ENCODE measurements at places on chromosomes 12 and 14.

GRCh38 chr14:64178814-64179213, 115.4 kb downstream of the ESR2 start:
- no peak for DNase-seq

GRCh38 chr14:21913759-21914158, 240.1 kb upstream of the OR4E1 start:
- peak; percentile 33 for DNase-seq

GRCh38 chr12:114666746-114667668, 17.0 kb downstream of the TBX3 start:
- DNase-seq: no peak

- no peak for DNase-seq
Observed at GRCh38 chr12:113854385-113855142, 111.6 kb downstream of the RBM19 start.

GRCh38 chr12:46184798-46185595, 83.8 kb downstream of the SLC38A1 start:
- DNase-seq: no peak

GRCh38 chr14:36301159-36301558, 19.3 kb downstream of the MBIP start:
- DNase-seq: no peak

DNA sequence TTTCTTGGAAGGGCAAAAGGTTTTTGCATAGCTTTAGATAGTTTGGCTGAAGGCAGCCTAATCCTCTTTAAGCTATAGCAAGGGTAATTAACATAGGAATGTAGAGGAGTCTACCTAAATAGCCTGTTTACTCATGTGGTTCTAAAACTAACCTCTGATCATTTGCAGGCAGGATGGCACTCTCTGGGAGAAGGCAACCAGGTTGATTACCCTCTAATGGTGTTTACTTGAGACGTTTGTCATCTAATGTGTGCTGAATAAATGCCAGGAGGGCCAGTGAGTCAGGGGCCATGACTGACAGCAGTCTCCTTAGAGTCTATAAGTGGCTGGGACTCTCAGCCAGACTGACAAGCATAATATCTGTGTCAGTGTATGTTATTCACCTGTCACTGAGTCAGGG, 286.4 kb downstream of the PCNX1 start:
- DNase-seq: no peak

GRCh38 chr14:46717211-46717610, 65.6 kb upstream of the RPL10L start:
- DNase-seq: no peak

- peak; percentile 36 for DNase-seq
Observed at GRCh38 chr12:76720068-76720467, 43.8 kb upstream of the ZDHHC17 start.

Measured in epithelial cell of prostate (primary cell).